ENCODE measurements at places on chromosomes 3 and 15.

- no peak for DNase-seq
Measured at GRCh38 chr3:62371720-62372591, 1.4 kb downstream of the FEZF2 start.

- DNase-seq = no peak
Measured at GRCh38 chr3:129010310-129010956, 9.3 kb downstream of the EFCC1 start.

DNA sequence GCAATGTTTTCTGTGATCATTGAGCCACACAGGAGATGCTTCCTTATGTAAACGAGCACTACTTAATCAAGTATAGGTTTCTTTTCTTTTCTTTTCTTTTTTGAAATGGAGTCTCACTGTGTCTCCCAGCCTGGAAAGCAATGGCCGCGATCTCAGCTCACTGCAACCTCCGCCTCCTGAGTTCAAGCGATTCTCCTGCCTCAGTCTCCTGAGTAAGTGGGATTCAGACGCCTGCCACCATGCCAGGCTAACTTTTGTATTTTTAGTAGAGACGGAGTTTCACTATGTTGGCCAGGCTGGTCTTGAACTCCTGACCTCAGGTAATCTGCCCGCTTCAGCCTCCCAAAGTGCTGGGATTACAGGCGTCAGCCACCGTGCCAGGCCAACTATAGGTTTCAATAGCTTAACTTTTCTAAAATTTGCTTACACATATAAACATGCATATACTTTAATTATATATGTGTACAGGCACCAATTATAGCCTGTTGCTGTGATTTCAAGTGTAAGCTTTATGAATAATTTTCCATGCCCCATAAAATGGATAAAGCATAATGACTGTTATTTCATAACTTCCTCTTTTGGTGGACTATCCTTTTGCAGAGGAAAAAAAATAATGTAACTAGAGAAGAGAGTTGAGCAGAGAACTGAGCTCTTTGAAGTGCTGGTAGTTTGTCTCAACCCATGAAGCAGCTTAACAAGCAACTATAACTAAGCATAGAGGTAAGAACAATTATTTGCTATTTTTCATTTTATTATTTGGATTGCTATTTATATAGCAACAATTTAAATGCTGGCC is 24.8 kb upstream of the MBNL1 start:
- DNase-seq = no peak

DNA sequence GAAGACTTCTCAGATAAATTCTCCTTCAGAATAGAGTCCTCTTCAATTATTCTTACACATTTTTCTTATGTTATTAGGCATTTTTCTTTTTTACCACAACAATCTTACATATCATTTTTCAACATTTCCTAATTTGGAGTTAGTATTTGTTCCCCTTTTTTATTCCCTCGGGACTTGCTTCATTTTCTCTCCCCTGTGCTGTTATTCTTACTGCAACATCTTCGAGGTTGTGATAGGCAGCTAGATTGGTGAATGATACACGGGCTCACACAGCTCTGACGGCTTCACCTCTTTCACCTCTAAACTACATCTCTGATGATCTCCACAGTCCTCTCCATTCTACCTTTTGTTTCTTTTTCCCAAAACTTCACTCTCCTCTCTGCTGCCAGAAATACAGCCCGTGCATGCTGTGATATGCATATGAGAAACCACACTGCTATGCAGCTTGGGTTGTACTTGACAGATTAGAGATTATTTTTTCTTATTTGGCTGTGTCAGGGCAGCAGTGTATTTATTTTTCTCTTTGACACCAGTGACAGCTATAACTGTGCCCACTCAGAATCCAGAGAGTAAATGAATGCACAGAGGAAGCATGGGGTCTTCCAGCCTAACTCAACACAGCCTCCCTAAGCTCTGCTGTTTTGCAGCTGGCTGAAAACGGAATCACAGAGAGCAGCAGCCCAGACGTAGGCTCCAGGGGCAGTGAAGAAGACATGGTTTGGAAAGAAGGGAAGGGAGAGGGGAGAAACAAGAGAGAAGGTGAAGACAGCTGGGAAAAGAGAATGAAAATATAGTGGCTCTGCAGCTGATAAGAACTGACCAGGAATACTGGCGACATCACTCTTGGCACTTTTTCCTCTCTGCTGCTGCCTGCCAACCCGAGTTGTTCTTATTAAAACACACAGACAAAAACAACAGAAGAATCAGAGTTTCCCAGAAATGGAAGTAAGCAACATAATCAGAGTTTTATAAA is 61.8 kb downstream of the SLC9A9 start:
- DNase-seq = no peak

- DNase-seq = no peak
Measured at GRCh38 chr3:32237670-32238452, 619 bp upstream of the CMTM8 start.

DNA sequence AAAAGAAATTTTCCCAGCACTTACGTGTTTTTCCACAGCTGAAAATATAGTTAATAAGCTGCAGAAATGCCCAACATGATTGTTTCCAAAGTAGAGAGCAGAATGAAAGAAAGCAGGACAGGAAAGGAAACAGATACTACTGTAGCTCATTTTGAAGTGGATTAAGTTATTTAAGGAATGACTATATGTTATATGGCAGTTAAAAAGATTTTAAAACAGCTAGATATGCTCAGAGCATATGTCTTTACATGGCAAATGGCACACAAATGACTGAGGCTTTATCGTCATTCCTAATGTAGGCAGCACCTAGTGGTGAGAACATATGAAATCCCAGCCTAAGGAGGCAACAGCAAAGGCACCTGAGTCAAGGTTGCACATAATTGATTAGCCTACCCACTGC is 106.6 kb upstream of the SEMA6D start:
- no peak for DNase-seq

GRCh38 chr15:90660195-90660998 is 56.7 kb upstream of the BLM start:
- DNase-seq = peak; percentile 28

DNA sequence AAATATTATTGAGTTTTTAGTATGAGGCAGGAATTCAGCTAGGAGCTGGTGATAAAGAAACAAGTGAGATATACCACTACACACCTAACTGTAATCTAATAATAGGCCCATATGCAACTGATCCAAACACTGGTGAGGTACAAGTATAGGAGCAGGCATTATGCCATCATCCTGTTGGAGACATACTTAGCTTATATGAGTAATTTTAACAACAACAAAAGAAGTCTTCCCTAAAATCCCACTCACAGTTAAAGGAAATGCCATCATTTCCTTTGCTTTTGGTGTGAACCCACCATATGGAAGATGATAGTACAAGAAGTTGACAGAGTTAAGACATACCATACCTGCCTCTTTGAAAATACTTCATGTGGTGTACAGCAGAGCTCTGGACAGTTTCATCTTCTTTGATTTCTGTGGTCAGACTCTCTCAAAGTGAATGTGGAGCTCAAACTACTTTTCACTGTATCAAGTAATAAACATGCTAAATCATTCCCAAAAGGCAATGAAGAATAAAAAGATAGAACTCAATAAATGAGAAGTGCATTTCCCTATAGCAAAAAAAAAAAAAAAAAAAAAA is 85.5 kb downstream of the CD200R1L start:
- no peak for DNase-seq

Measured in activated CD4-positive, CD25-positive, alpha-beta regulatory T cell treated with anti-CD3 and anti-CD28 coated beads, Interleukin-2, amount 50 U/mL, for 16 hours (primary cell).